ENCODE measurements at places on chromosomes 11 and 22. TPM values are rescaled to one million over a fixed set of nuclear protein-coding genes. Genes with fewer than 3 reads are reported as not detected.

The MS4A8 gene
- total RNA-seq, result not detected

The OR52A1 gene
- total RNA-seq, result not detected

The CCDC88B gene
- 5.9 TPM for total RNA-seq

The TIMP3 gene
- 72.8 TPM for total RNA-seq

The SCGB1A1 gene
- total RNA-seq, result not detected

The MACROD1 gene
- 116 TPM for total RNA-seq

GRCh38 chr22:38565441-38565840, 4.5 kb downstream of the DMC1 start:
- no peak for DNase-seq

GRCh38 chr11:44631831-44632230, 66.4 kb downstream of the CD82 start:
- DNase-seq, result peak; percentile 63

DNA sequence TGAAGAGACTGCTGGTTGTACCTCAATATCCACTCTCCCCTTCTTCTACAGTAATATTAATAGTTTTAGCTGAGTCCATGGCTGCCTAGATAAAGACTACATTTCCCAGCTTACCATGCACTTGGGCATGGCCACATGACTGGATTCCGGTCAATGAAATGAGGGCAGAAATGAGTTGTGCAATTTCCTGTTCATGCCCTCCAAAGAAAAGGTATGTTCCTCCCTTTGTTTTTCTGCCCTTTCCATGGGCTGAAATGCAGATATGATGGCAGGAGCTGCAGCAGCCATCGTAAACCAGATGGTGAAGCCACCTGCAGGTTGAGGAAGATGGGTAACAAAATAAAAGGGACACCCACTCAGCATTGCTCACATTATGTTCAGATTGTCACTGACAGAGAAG, 15.3 kb upstream of the ELFN2 start:
- peak; percentile 64 for DNase-seq

DNA sequence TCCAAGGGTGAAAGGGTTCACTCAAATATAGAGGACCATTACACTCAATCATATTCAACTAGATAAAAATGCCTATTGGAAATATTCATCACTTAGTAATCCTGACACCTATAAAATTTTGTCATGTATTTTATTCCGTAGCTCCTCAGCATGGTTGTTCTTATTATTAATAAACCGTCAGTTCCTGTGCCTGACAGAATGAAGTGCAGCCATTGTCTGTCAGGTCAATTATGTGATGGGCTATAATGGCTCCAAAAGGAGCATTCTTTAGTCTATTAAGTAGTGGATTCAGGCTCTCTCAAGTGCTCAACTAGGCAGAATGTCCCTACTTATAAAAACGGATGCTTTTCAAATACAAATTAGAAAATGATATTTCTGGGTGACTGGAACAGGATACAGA, 916.1 kb upstream of the ANO3 start:
- DNase-seq, result no peak

DNA sequence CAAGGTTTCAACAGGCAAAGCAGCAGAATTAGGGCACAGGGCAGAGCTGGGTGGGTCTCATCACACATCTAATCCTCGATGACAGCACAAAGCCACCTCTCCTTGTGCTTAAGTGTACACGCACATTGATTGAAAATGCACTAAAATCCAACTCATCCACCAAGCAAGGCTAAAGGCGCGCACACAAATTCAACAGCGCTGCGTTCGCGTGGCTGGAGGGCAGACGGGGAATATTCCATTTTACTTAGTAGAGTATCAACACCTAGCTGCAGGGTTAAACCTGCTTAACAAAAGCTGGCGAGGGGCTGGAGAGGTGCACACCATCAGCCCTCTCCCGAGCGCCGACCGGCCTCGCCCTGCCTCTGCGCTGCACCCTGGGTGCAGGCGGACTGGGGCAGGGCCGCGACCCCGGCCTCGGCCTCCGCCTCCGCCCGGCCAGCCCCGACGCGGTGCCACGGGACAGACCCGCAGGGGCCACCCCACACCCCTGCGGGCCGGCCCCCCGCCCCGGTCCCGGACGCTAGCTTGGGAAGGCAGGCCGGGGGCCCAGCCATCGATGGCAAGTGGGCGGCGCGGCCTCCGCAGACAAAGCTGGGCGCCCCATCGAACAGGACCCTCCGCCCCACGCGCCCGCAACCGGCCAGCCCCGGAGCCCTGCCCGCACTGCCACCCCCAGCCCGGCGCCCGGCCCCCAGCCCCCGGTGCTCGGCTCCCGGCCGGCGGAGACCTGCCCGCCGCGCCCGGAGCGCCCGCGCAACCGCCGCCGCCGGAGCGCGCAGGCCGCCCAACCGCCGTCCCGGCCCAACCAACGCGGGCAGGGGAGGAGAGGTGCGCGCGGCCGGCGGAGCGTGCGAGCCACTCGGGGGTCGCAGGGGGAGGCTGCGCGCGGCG, 929 bp downstream of the PRDM10 start:
- DNase-seq, result peak; percentile 29

DNA sequence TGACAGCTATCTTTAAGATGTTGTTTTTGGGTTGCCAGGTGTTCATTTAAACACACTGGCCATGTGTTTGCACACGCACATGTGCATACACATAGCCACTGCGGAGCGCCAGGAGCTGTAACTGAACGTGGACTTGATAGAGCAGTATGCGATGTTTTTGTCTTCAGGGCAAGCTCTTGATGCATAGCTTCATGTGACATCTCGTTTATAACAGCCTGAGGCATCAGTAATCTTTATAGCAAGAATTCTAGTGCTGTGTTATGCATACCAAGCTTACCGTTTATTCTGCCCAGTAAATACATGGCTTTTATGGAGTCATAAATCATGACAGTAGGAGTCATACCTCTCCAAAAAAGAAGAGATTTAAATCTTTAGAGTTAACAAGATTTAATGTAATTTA, 87.0 kb downstream of the ATXN10 start:
- DNase-seq, result no peak

- no peak for DNase-seq
Measured at GRCh38 chr11:41085123-41085522, 374.3 kb downstream of the LRRC4C start.

GRCh38 chr22:26597026-26597425, 7.1 kb upstream of the TPST2 start:
- DNase-seq, result no peak

DNA sequence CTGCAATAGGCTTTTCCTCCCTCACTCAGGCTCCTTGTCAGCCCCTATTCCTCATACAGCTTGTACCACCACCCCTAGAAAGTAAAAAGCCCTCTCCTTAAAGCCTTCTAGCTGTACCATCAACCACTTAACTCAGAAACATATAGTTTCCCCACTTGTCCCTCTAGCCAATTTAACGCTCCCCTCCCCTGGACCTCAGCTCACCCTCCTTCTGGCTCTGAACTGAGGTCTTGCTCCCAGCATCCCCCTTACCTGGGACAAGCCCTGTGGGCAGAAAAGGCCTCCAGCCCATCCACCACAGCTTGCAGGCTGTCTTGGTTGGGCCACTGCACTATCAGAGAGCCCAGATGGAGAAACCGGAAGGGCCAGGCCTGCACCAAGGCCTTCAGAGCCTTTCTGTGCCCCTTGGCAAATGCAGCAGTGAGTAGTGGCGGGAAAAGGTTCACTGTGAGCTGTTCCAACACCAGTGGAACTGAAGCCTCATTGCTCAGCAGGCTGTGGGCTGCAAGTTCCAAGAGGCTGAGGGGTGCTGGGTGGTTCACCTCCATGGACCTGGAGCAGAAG, 12.4 kb upstream of the TOP3B start:
- no peak for DNase-seq

GRCh38 chr11:134666273-134667174, 254.5 kb upstream of the B3GAT1 start:
- DNase-seq, result no peak

DNA sequence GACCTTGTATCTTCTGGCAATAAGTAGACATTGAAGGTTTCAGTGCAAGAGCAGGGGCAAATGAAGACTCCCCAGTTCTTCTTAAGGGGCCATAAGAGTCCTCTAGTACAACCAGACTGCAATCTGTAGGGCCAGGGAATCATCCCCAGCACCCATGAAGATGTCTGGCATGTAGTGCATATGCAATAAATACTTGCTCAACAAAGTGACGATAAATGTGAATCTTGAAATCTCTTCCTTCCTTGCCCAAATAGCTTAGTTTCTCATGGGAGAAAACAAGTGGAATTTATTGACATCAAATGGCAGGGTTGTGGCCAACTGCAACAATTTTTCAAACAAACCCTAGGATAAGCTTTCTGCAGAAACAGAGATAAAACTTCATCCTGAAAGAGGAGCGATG, 107.6 kb downstream of the ABTB2 start:
- no peak for DNase-seq

DNA sequence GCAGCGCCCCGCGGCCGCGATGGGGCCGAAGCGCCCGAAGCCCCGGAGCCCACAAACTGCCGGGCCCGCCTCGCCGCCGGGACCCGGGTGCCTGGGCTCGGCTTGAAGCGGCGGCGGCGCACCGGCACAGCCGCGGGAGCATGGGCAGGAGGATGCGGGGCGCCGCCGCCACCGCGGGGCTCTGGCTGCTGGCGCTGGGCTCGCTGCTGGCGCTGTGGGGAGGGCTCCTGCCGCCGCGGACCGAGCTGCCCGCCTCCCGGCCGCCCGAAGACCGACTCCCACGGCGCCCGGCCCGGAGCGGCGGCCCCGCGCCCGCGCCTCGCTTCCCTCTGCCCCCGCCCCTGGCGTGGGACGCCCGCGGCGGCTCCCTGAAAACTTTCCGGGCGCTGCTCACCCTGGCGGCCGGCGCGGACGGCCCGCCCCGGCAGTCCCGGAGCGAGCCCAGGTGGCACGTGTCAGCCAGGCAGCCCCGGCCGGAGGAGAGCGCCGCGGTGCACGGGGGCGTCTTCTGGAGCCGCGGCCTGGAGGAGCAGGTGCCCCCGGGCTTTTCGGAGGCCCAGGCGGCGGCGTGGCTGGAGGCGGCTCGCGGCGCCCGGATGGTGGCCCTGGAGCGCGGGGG, 346 bp downstream of the FJX1 start:
- DNase-seq, result peak; percentile 60

- no peak for DNase-seq
Measured at GRCh38 chr11:44808053-44808753, 81.4 kb downstream of the TSPAN18 start.

- no peak for DNase-seq
Measured at GRCh38 chr11:64878223-64878493, 263 bp downstream of the EHD1 start.

DNA sequence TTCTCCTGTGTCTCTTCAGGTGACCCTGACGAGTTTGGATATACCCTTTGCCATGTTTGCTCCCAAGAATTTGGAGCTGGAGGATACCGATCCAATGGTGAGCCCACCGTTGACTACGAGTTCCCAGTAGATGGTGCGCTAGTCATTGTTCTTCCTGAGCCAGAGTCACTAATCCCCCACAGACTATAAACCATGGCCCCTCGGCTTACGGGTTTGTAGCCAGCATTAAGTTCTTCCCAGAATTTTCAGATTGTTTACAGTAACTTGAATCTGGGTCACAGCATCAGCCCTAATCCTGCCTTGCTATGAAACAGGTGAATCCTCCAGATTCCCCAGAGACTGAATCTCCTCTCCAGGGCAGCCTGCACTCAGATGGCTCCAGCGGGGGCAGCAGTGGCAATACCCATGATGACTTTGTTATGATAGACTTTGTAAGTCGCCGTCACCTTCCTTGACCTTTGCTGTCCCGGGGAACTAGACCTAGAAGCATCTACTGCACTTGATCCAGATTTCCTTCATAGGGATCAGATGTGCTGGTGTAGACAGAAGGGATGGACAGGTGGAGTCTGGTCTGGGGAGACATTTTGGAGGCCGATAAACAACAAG, 31.8 kb downstream of the ARHGAP1 start:
- no peak for DNase-seq

DNA sequence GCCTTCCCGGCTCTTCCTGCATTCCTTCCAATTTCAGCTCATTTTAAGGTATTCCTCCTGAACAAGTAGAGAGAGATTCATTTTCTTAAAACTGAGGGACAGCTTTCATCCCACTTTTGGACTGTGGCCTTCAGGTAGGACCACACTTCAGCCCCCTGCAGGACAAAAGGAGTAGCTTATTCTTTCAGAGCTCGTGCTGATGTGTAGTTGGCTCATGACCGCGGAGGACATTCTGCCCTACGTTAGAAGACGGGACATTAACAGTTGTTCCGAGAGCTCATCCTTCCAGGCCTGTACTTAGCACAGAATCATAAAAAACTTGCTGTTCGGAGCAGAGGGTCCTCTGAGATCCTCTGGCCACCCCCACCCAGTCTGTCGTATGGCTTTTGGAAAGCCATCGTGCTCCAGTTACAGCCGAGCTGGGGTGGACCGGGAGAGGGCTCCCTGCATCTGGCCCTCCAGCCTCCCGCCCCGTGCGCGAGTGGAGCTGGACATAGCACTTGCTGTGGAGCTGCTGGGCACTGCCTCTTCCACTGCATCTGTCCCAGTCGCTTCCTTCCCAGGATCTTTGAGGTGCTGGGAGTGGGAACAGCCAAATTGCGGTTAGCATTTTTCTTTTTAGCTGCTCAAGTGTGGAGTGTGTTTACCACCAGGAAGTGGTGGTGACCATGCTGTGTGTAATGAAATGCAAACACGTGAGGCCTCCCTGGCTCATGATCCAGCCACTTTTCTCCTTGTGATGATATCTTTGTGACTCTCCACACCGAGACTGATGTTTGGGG, 250.3 kb downstream of the TBC1D22A start:
- peak; percentile 16 for DNase-seq

- no peak for DNase-seq
Measured at GRCh38 chr11:65251476-65251875, 10.3 kb upstream of the POLA2 start.

DNA sequence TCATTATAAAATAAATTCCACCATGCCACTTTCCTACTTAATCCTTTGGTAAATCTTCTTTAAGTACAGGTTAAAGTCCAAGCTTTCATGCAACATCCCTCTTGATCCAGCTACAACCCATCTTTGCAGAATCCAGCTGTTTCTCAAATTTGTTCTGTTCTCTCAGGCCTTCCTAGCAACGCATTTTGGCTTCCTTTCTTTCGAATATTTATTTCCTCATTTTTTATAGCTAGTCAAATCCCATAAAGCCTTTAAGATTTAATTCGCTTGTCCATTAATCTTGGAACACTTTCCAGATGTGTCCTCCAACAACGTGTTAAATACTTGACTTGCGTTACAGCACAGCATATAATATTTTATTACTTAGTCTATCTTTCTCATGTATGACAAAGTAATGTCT, 600.1 kb upstream of the CHORDC1 start:
- DNase-seq, result no peak

GRCh38 chr22:20249797-20250354, 18.2 kb downstream of the RTN4R start:
- DNase-seq, result peak; percentile 59

GRCh38 chr11:60085909-60086308, 2.6 kb upstream of the MS4A2 start:
- DNase-seq, result no peak
